Amniotic stem cell (primary cell): ENCODE measurements at places on chromosomes 12 and 14.

DNA sequence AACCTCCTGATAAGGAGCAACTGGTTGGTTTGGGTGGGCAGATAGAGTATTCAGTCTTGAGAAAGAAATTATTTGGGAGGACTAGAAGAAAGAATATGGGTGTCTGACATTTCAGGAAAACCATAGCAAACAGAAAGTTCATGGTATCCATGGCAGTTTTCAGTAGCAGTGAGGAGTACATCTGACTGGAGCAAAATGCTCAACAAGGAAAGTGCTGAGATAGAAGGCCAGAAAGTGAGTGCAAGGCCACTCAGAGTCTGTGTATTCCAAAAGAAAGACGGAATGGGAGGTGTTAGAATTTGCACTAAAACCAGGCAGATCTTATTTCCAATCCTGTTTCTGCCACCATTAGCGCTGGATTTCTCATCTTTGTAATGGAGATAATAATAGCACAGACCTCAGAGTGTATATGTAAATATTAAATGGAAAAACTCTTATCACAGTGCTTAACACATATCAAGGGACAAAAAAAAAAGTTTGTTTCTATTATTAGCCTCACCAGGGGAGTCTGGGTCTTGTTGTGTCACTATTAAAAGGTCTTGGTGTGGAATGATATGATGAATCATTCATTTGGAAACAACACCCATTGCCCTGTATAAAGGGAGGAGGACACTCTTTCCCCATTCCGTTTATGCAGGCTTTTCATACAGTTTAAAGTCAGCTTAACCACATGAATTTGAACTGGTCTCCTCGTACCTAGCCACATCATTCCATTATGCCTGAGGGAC is 349.8 kb downstream of the IPO8 start:
- no peak for DNase-seq

- no peak for DNase-seq
Observed at GRCh38 chr12:21972055-21972454, 30.8 kb upstream of the ABCC9 start.

- DNase-seq, result no peak
Observed at GRCh38 chr12:129815846-129816245, 88.0 kb downstream of the TMEM132D start.

DNA sequence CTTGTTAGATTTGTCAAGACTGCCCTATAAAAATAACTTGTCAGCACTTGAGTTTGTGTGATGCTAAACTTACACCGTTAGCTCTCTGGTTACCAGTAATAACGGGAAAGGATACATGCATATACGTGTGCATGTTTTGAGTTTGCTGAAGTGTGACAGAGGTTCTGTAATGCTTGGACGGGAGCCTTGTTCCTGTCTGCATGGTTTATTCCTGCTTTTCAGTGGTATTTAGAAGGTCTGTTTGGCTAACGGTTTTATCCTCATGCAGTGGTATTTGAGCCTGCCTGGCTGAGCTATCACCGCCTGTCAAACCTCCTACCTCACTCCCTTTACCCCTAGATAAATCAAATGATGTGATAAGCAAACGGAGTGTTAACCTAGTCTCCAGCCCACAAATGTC is 305.6 kb downstream of the GALC start:
- no peak for DNase-seq

DNA sequence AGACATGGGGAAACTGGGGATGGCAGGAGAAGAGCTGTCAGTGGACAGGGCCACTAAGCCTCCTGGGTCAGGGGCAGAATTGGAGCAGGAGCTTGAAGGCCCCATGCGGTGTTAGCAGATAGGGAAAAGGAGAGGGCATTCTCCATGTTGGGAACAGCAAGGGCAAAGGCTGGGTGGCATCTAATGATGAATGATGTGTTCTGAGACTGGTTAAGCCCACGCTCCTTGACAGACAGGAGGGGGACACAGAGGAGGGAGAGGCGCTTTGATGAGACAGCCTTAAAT is 63.0 kb downstream of the CLMN start:
- no peak for DNase-seq

DNA sequence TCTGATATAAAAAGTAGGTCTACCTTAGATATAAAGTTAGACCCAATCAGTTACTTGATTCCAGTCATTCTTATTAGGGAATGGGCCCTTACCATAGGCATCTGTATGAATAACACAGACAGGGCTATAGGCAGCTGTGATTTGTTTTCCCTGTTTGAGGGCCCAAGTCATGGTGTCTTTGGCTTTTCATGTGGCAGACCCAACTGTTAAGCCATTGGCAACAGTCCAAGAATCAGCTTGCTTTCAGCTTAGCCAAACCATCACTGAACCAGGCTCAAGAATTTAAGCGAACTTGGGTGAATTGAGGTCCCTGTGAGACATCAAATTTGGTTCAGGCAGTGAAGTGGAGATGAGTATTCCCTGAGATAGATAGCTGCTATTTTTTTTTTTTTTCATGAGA is 111.2 kb downstream of the LRRIQ1 start:
- DNase-seq, result no peak

DNA sequence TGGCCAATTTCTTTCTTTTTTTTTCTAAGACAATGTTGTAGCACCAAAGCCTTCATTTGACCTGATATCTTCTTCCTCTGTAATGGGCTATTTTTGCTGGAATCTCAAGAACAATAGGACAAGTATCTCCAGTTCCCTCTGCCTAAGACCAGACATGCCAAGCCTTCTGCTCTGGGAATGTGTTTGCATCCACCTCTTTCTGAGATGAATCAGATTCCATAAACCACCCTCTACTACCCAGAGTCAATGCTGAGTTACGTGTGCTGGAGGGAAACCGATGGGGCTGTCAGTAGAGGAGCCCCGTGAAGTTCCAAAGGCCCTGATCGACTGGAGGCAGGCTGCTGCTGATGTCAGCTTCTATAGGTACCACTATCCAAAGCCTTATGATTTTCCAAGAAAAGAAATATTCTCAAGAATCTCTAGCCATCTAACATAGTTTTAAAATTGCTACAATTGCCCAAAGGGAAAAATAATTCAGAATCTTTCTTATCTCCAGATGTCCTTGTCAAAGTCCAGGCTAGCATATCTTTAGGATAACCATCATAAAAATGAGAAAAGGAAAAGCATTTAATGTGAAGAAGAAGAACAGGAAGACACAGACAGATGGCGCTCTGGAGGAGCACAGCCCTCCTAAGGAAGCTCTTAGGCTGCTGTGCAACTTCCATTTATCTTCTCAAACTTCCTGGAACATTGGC is 101.9 kb downstream of the SLC8A3 start:
- no peak for DNase-seq

DNA sequence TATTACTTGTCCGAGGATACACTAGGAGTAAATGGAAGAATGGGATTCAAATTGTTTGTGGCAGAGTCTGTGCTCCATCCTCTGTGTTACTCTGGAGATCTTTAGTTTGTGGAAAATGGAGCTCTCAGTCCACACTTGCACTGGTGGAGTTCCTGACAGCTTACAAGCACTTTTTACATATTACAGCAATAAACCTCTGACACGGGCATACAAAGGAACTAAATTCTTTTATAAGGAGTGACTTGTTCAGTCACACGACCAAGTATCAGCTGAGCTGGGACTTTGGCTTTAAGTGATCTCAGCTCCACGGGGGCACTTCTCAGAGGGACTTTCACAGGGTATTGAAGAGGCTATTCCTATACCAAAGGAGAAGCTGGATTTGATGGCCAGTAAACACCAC is 417.5 kb downstream of the LRIG3 start:
- DNase-seq, result no peak

DNA sequence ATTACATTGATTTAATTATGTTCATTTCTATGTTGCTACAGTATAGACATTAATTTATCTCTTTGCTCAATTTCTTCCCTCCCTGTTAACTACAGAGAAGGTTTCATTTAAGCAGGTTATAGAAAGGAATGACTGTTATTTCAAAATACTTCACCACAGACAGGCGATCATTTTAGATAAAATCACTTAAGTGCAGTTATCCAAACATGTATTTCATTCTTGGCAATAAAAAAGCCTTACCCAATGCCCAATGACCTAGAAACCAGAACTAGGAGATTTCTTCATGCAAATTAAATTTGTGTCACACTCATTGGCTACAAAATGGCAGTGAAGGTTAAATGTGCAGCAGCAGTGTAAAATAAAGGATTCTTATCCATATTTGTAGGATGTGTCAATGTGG is 266.4 kb downstream of the KCNH5 start:
- no peak for DNase-seq

DNA sequence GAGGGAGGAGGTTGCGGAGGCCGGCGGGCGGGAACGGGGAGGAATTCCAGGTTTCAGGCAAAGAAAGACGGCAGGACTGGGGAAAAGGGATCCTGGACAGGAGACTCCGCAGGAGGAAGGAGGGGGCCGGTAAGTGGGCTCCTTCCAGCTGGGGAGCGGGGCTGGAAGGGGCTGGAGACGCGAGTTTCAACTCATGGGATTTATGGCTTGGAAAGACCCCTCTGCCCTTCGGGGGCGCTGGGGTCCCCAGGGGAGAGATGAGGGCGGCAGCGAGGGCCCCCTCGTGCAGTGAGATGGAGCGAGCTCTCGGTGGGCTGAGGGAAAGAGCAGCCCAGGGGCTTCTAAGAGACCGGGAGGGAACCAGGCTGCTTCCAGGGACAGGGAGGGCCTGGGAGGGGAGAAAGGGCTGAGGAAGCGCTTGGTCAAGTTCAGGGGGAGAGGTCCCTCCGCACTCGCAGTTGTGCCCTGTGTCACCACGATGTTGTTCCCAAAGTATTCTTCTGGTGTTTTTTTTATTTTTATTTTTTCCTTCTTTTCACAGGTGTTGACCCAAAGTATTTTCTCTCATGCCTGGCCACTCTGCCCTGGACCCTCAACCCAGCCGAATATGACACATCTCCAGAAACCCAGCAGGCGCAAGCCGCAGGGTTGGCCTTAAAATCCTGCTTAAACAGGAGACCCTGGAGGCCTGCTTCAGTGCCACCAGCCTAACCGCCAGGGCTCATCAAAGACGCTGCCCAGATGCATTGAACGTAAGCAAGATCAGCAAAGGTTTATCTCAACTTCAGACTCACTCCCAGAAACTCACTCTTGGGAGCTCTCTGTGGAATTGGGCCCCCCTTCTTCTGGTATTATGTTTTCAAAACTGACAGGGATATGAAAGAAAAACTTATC is 16.1 kb downstream of the TNFAIP2 start:
- DNase-seq, result no peak

DNA sequence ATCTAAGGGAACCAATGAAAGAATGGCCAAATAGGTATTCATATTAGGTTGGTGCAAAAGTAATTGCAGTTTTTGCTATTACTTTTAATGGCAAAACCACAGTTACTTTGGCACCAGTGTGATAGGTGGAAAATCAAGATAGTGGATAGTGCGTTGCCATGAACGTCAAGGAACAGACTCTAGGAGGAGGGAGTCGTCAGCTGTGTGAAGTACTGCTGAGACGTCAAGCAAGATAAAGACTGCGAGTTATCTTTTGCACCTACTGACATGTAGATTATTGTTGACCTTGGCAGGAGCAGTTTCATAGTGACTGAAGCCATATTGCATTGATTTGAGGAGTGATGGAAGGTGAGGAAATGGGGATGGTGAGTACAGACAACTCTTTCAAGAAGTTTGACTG is 8.3 kb downstream of the YLPM1 start:
- no peak for DNase-seq

GRCh38 chr12:47408171-47408871 is 297.5 kb downstream of the RPAP3 start:
- DNase-seq, result no peak

DNA sequence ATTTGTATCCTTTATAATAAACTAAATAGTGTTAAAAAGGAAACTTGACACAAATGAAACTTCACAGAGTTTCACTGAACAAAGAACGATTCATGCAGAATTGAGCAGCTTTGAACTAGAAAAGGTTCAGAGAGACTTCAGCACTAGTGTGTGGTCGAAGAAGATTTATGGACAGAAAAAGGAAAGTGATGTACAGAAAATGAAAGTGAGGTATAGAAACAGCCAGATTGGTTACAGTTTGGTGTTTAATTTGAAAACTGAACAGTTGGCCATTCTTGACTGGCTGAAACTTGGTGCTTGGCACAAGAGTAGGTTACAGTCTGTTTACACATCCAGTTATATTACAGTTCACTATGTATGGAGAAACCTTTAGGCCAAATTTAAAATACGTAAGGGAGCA is 207.1 kb downstream of the GALC start:
- DNase-seq, result no peak

GRCh38 chr12:131445795-131446194 is 265.1 kb upstream of the SFSWAP start:
- DNase-seq, result no peak

DNA sequence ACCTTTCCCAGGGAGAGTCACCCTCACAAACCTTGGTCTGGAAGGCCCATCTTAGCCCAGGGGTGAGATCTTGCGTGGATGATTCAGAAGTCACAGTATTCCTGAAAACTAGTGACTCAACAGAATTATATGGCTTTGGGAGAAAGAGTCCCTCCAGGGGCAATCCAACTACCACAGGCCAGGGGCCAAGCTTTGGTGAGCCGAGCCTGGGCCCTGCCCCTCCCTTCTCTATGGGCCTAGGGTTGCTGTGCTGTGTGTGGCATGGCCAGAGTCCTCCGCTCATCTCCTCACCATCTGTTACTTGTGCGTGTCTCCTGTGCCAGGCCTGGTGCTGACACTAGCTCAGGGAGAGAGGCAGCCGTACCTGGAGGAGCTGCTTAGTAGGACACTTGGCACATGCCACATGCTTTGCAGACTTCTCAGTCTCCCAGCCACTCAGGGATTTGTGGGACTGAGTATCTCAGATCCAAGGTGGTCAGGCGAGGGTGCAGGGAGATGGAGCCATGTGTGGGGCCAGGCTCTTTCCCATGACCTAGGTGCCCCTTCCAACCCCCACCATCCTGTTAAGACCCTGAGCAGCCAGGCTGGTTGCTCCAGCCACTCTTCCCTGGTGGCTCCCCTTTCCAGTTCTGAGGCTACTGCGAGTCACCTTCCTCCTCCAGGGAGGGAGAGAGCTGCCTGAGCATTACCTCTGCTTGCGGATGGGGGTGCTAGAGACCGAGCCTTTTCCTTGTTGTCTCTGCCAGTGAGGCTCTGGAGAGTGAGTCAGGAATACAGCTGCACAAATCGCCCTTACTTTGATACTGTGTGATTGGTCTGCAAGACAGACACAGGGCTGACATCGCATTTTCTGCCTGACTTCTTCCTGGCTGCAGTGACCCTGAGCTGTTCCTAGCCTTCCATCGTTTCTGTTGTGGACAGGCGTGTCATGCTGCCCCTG is 94.1 kb downstream of the SLC25A47 start:
- peak; percentile 82 for DNase-seq

DNA sequence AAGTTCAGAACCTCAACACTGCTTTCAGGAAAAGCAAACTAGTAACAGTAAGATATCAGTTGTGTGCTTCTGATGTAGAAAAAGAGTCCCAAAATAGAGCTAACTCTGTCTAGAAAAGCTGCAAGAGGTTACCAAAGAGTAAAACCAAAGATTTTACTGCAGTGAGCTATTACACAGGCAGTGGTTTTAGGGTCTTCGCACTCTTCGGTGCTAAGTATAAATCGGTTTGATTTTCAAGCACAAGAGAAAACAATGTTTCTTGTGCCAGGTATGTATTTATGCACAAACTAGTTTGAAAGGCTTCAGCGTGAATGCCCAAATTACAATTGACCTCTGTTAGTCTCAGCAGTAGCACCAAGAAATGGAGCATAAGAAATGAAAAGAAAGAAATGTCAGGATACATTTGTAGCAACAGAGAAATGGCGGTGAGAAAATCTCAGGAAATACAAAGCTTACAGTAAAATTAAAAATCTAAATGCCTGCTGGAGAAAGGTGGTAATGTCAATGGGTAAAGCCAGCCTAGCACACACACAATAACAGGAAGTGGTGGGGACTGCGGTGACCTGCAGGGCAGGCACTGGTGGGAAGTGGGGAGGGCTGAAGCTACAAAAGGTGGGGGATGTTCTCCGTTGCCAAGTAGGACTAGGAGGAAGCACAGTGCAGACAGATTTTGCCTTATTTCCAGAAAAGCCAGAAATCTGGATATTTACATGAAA is 18.0 kb upstream of the DYRK2 start:
- no peak for DNase-seq
